ENCODE measurements at places on chromosomes 3 and 15.

DNA sequence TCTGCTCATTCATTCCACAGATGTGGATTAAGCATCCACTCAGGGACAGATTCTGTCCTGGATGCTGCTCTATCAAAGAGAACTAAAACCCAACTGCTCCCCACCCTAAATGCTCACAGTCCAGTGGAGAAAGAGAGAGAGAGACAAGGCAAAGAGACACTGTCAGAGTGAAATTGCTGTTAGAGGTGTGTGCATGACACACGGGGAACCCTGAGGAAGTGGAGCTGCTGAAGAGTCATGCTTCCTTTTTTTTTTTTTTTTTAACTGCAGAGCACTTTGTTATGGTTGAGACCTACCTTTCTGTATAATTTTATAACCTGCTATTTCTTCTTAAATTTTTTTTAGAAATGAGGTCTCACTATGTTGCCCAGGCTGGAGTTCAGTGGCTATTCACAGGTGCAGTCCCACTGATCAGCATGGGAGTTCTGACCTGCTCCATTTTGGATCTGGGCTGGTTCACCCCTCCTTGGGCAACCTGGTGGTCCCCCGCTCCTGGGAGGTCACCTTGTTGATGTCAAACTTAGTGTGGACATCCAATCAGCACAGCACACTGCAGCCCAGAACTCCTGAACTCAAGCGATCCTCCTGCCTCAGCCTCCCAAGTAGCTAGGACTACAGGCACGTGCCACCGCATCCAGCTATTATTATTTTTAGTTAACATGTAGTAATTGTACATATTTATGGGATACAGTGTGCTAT, 18.2 kb upstream of the PSTPIP1 start:
- no peak for DNase-seq

DNA sequence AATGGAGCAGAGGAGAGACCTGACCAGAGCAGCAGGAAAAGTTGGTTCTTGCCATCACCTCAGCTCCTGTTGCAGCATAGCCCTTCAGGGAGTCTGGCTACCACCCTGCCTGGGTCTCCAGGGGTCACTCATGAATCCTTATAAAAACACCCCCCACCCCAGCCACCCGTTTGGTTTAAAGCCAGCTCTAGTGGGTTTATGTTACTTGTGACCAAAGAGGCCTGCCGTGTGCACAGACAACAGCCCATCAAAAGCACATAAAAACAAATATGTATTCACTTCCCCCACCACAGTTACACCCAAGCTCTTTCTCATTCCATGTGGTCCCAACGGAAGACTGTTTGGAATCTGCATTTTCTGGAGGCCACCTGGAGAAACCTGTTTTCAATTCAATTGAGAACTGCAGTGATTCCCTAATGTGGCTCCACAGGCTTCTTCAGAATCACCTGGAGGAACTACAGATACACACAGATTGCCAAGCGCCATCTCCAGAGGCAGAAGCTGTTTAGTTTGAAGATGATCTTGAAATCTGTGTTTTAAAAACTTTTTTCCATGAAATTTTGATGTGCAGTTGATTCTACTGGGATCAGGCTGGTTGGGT, 13.8 kb downstream of the FOXL2 start:
- no peak for DNase-seq

DNA sequence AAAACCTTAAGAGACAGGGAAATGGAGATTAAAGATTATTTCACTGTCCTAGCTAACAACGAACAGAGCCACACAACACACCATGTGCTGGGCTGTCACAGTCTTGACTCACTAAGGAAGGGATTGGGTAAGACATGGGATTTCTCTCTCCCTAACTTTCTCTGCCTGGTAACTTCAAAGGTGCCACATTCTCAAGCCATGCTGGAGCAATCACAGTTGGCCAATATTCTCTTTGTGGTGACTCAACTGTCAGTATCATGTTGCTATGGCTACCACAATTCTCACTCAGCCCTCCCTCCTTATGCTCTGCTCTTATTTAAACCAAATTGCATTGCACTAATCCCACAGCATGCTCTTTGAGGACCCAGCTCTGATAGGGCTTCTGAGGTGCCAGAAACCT, 74.0 kb downstream of the OXNAD1 start:
- DNase-seq = no peak

DNA sequence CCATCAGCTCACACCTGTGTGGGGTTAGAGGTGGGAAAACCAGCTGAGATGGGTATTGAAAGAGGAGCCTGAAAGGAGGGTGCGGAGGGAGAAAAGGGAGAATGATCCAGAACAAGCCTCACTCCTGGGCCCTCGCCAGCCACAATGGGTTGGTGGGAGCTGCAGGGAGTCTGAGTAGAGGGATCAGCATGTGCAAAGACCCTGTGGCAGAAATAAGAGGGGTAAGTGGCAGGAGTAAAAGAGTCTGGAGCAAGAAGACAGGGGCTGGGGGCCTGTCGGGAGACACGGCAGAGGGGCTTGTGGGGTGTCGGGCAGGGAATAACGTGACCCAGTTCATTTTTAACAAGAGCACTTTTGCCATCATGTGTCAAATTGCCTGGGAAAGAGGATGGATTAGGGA, 34.0 kb downstream of the CCDC33 start:
- DNase-seq = no peak

DNA sequence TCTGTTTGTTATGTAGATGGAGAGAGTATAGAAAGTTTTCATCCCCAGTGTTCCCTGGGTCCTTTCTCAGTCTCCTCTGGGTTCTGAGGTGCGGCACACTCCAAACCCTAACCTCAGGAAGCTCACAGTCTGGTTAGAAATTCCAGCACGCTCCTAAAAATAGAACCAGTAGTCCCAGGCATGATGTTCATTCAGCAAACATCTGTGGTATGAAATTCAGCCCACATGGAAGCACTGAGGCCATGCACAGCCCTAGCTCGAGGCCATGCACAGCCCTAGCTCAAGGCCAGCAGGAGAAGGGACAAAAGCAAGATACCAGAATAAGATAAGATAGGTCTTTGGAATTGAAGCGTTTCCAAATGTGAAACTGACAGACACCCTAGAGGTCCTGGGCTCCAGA, 82.3 kb upstream of the OXTR start:
- no peak for DNase-seq

DNA sequence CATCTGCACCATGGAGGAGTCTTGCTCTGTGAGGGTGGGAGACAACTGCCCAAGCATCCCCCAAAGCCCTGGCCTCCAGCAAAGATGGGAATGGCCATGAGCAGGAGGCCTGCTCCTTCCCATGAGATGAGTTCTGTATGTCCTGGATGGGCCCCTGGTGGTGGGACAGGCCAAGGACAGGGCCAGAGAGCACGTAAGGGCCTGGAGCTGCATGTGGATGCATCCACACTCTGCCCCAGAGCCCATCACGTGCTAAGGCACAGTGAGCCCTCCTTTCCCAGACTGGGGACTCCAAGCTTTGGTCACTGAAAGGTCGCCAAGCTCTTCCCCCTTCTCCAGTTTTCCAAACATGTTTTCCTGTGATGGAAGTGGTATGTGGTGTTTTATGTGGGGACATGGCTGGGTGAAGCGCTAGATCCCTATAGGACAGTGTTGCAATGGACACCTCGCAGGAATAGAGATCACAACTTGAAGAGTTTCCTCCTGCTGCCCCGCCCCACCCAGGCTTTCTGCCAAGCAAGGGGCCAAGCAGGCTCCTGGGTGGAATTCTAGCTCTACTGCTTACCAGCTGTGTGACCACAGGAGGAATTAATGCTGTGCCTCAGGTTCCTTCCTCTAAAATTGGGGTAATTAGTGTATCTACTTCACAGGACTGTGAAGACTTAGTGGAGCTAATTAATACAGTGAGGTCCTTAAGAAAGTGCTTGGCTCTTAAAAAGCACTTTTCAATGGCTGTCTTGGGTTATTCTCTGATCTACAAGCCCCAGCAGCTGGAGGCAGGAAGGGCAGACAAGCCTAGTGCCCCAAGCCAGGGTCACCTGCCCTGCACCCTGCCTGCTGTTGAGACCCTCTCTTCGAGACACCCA, 106.4 kb upstream of the RPL32 start:
- DNase-seq = no peak

- DNase-seq = no peak
Measured at GRCh38 chr3:52453496-52454249, at the start of gene TNNC1. Gene TNNC1, minus strand, starts transcription at chr3:52454041. Its CDS starts 26 bp downstream, at chr3:52454015.

DNA sequence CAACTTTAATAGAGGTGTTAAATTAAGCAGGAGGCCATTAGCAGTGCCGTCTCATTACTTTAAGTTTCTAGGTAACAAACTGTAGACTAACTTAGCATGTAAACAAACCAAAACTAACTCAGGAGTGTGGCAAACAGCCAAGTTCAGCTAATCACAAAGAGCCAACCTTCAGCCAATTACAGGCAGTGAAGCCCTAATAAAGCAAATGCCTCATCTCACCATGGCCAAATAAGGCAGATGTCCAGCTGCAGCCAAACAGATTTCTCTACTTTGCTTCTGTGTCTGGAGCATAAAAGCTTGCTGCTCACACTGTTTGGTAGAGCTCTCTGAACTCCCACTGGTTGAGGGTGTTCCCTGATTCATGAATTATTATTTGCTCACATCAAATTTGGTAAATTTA, 835.4 kb upstream of the GBE1 start:
- no peak for DNase-seq

DNA sequence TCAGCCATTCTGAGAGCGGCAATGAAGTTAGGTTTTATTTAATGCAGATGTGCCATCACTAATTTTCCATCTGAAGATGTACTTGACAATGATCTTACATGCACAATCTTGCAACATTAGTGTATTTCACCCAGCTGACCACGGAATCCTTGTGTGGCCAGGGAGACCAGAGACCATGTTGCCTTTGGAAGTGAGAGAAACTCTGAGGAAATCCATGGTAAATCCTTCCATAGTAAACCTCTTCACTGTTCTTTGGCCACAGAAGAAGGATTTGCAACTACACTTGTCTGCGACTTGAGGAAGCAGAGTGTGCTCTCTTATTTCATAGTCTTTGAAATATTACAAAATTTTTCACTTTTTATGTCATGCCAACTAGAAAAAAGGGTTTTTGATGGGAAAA, 128.4 kb upstream of the IGSF10 start:
- no peak for DNase-seq

DNA sequence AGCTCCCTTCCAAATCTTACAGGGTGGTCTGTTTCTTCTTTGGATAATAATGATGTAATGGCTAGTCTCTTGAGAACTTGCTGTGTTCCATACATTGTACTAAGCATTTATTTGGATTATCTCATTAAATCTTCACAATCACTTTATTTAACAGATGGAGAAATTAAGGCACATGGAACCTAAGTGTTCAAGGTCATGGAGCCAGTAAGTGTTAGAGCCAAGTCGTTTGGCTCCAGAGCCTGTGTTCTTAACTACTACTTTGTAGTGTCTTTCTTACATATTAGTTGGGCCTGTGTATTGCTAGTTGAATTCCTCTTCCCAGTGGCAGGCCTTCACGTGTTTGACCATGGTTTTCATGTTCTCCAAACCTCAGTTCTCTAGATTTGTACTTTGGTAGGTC, 177.8 kb downstream of the ATG7 start:
- no peak for DNase-seq

- DNase-seq = peak; percentile 27
Measured at GRCh38 chr3:177300039-177300833, 103.0 kb upstream of the TBL1XR1 start.

GRCh38 chr15:93088981-93089726, at the start of gene RGMA:
Gene RGMA, minus strand, starts transcription at chr15:93089211. Its CDS starts 279 bp downstream, at chr15:93088932.
- DNase-seq = no peak

DNA sequence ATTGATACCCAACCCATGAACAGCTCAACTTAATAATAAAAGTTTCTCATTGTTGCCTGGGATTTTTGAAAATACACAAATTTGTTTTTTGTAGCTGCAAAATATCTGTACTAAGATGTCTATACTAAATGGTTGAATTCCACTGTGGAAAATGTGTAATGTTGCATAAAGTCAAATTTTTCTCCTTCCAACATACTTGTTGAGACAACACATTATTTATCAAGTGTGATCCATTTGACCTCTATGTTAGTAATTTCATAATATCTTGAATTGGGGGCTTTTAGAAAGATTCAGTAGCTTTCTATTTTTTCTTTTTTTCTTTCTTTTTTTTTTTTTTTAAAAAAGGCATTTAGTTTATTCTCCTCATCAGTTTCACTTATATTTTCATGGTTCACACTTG, 88.0 kb downstream of the KCNMB2 start:
- DNase-seq = no peak

DNA sequence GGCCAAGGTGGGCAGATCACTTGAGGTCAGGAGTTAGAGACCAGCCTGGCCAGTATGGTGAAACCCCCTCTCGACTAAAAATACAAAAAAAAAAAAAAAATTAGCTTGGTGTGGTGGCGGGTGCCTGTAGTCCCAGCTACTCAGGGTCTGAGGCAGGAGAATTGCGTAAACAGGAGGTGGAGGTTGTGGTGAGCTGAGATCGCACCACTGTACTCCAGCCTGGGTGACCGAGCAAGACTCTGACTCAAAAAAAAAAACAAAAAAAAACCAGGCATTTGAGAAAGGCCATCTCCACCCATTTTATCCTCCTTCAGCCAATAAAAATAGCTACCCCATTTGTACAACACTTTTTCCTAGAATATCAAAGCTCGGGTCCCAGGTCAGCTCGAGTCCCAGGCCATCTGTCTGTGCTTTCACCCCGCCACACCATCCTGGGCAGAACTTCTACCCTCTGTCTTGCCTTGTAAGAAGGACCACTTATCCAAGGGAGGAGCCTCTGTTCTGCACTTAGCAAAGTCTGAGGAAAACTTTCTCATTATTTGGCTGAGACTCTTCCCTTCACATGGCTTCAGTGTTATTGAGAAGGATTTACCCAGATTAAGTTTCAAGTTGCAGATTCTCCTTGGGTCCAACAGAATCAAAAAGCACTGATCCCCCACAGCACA, 99.1 kb downstream of the MESD start:
- DNase-seq = no peak

Measured in OCI-LY7 (cell line).